ENCODE measurements at places on chromosomes 12 and 14.

- DNase-seq: no peak
Measured at GRCh38 chr14:20657216-20658211, 16.0 kb upstream of the OR6S1 start.

DNA sequence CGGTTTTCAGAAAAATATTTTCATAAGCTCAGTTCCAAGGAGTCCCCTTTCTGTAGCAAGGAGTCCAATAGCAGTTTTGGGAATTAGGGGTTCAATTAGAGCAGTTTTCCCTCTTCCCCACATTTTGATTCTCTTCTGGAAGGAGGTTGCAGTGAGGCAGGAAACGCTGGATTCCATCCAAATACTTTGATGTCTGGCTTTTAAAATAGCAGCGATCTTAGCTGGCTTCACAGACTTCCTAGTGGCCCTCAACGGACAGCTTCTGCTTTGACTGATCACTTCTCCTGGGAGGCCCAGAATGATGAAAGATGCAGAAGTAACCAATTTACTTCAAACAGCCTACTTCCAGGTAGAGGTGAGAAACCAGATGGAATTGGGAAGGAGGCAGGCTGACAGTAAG lies 63.1 kb downstream of the C12orf75 start:
- no peak for DNase-seq

DNA sequence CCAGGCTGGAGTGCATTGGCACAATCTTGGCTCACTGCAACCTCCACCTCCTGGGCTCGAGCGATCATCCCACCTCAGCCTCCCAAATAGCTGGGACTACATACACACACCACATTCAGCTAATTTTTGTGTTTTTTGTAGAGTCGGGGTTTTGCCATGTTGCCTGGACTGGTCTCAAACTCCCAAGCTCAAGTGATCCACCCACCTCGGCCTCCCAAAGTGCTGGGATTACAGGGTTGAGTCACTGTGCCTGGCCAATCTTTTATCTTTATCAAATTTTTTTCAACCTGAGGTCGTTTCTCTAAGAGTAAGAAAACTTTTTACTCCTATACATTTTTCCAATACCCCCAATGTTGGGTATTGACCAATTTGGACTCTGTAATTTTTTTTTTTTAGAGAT lies 40.0 kb upstream of the NAP1L1 start:
- no peak for DNase-seq

- DNase-seq: no peak
Measured at GRCh38 chr14:61872452-61872851, 110.2 kb downstream of the SNAPC1 start.

DNA sequence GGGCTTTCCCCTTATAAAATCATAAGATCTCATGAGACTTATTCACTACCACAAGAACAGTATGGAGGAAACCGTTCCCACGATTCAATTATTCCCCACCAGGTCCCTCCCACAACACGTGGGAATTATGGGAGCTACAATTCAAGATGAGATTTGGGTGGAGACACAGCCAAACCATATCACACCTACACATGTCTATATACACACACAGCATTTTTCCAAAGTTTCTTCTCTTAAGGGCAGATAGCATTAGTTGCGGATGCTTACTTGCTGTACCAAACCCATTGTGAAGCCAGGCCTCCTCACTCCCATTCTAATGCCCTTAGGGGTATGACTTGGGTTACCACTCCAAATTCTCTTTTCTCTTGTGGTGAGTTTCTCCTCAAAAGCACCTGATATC lies 104.1 kb upstream of the RAP1B start:
- DNase-seq: no peak

GRCh38 chr14:105525861-105526775 lies at the start of gene TMEM121:
TSS of gene TMEM121 (plus strand) at chr14:105526583. CDS start at chr14:105528835, 2,252 bp downstream.
- DNase-seq: no peak

GRCh38 chr14:85663256-85663655 lies 133.3 kb downstream of the FLRT2 start:
- no peak for DNase-seq

DNA sequence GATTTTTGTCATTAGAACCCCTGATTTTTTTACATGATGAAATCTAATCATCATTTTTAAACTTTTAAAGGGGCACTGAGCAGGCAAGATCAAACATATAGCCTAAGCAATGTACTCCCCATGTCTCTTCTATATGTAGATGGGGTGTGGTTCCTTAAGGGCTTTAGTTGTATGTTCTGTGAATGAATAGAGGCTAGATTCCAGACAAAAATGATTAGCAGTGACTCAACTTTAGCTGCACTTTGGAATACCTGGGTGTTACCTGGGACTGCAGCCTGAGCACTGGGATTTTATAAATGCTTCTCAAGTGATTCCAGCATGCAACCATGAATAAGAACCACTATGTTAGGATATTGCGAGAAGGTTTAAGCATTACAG lies 256.7 kb upstream of the PLEKHG7 start:
- DNase-seq: no peak

DNA sequence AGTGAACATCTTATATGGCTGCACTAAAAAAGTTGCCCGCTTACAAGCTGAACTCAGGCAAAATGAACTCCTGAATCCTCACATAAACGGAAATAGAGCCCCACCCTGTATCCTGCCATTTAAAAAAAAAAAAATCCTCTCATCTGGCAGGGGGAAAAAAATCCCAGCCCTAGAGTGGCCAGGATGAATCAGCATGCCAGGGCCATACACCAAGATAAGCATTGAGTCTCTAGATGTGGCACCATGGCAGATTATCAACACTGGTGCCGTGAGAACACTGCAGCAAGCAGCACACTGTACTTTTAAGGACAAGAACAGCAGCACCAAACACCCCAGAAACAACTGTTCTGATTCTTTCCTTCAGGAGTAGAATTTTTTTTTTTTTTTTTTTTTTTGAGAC lies 65.5 kb downstream of the RASSF3 start:
- no peak for DNase-seq

GRCh38 chr12:19246933-19247332 lies 117.4 kb downstream of the PLEKHA5 start:
- no peak for DNase-seq

GRCh38 chr14:91290986-91291385 lies 46.5 kb upstream of the GPR68 start:
- DNase-seq: no peak

GRCh38 chr14:101372894-101373620 lies 188.2 kb upstream of the DIO3 start:
- no peak for DNase-seq

GRCh38 chr12:39103552-39104165 lies 198.3 kb upstream of the CPNE8 start:
- peak; percentile 15 for DNase-seq

GRCh38 chr14:24038686-24039085 lies 13.1 kb upstream of the CARMIL3 start:
- no peak for DNase-seq

GRCh38 chr12:69779928-69780327 lies 41.3 kb downstream of the RAB3IP start:
- DNase-seq: no peak

DNA sequence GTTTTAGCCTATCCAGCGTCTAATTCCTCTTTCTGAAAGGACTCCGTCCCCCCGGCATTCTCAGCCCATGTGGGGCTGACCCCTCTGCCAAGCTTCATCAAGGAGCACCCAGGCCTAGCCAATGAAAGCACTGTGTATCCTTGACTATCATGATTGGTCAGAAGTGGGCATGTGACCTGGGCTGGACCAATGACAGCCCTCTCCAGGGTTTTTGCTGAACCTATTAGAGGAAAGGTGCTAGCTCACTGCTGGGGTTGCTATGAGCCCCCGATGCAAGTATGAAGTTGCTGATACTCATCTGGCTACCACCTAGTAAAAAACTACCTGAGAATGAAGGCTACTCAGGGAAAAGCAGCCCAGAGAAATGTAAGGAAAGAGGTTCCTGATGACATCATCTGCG lies 68.1 kb downstream of the LRRC74A start:
- DNase-seq: no peak

DNA sequence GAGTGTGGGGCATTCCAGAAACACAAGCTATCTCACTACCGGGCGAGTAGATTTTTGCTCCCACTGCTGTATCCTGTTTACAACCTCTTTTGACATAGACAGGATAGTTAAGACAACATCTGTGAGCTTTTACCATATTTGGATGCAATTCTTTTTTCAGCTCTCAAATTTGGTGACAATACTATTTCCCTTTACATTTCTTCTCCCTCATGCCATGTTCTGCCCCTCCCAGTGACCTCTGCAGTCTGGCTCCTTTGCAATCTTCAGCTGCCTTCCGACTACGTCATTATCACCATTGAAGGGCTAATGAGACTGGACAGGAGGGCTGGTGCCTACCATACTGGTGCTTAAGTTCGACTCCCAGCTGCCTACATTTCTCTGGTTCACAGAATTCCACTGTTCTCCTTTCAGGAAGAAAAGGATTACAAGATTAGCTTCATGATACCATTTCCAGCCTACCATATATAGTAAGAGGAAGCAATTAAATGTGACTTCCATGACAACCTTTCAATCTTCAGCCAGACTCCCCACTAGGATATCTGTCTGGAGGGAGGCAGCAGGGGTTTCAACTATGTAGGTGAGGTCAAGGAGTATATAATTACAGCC lies 251.6 kb downstream of the PHLDA1 start:
- no peak for DNase-seq

GRCh38 chr12:30953257-30953656 lies 26.7 kb downstream of the TSPAN11 start:
- DNase-seq: no peak

DNA sequence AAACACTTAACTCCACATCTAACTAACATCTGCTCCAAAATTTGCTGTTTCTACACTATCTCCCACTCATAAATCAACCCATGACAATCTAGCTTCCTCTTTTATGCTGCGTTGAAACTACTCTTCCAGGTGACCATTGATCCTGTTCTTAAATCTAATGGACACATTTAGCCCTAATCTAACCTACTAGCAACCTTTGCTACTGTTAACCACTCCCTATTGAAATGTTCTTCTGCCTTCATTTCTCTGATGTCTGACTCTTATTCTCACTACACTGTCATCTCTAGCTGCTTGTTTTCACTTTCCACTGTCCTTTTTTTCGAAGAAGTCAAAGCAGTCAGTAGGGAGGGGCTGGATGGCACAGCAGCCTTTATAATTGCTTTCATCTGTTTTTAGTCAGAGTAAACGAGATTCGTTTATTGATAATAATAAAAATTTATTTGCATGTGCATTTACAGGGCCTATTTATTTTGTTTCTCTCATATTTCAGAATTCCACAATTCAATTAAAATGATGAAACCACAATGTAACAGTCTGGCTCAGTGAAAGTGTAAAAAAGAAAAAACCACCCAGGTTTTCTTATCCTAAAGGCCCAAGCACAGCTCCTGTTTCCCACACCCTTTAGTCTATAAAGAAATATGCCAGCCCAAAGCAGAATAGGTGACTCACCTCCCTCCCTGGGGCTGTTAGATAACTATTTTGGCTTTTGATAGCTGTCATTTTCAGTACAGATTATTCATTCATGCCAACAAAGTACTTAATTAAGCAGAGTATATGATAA lies 44.9 kb downstream of the ATP2B1 start:
- DNase-seq: no peak

DNA sequence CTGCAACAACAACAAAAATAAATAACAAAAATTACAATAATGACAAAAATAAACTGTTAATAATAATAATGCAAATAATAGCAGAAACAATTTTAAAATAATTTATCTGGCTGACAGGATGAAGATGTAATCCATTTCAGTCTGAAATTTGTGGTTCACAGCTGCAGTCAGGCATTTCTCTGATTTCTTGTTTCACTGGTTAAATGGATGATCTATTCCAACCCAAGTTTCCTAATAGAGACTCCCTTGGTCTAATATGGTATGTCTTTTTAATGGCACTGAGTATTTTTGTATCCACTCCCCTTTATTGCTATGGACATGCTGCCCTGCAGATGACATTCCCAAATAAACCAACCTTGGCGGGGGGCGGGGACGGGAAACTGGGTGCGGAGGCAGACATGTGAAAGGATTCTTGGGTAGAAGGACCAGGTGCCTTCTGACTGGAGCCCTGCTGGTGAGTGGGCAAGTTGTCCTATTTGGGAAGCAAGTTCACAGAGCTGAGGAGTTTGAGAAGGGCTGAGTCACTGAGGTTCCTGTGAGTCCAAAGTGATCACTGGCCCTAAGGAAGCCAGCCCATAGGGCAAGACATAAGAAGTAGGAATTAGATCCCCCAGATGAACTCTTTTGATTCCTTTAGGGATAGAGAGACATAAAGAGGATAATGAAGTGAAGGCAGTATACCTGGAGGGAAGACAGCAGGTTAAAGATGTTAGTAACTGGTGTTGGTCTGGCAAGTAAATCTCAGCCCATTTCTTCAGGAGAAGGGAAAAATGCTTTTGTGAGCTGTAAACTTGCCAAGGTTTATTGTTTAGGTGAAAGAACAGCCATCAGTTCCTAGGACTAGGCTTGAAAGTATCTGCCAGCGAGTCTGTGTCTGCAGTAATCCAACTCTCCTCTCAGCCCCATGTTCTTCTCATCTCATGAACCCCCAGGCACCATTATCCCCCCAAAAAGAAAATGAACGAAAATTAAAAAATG lies 14.5 kb downstream of the FOXG1 start:
- no peak for DNase-seq

GRCh38 chr14:65303899-65304222 lies 108.7 kb upstream of the FUT8 start:
- no peak for DNase-seq

DNA sequence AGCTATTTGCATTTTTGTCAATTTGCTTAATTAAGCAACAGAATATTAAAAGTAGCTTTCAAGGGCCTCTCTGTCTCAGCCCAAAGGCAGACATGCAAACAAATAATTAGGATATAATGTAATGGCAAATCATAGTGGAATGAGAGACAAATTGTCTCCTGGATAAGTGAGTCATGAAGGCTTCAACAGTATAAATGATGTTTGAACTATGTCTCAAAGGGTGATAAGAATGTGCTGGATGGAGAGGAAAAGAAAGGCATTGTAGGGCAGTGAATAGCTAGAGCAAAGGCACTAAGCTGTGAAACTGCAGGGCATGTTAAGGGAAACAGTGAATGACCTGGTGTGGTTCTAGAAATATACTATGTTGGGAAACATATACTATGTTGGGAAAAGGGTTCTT lies 53.5 kb upstream of the PPP1R12A start:
- no peak for DNase-seq

- peak; percentile 53 for DNase-seq
Measured at GRCh38 chr12:49945394-49946080, 5.0 kb upstream of the AQP2 start.

GRCh38 chr12:62684570-62685295 lies 218.1 kb downstream of the MON2 start:
- DNase-seq: no peak

DNA sequence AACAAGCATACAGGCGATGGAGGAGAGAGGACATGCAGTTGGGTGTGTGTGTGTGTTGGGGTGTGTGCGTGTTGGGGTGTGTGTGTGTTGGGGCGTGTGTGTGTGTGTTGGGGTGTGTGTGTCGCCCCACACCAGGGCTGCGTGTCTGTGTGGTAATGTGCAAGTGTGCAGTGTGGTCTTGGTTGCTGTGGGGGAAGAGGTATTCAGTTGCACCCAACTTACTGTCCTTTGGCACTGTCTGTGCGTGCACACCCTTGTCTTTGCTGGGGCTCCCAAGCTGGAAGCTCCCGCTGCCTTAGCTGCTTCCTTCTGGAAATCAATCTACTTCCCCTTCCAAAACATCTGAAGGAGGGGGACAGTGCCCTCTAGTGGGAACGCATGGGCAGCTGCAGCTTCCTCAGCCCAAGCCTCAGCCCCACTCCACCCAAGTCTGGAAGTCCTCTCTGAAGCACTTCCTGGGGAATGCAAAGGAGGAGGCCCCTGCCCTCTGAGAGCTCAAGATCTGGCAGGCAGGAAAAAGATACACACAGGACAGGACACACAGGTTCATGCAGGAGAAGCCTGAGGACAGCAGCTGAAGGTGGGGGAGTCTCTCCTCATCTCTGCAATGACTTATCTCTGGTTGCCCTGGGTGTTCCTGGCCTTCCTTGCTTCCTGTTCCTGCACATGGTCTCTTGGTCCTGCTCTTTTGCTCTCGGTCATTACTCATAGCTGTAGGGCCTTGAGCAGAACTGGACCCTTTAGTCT lies 13.1 kb downstream of the ASIC1 start:
- peak; percentile 23 for DNase-seq

Data from KG1 (cell line).